CD4-positive, alpha-beta T cell treated with Interleukin-12 subunit alpha and Interleukin-12 subunit beta, for 1 hour (primary cell): ENCODE measurements at places on chromosomes 2 and 18.

GRCh38 chr18:9810299-9810698, 75.5 kb upstream of the TXNDC2 start:
- DNase-seq: no peak

GRCh38 chr2:127630096-127630863, 15.7 kb upstream of the GPR17 start:
- DNase-seq: no peak

DNA sequence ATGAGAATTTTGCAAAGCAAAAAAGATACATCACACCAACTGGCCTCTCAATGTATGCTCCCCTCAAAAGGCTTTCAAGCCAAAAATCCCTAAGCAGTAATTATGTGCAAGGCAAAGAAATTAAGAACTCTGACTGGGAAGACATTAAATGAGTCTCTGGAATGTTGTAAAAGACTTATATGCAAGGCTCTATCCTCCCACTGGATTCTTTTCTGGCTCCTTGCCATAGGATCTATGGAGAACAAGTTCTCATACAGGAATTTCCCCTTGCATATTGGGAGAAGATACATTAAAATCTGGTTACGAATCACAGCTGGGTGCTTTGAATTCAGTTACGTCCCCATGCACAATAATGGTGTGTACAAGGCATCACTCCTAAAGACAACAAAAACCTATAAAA, 73.4 kb upstream of the ATL2 start:
- DNase-seq: no peak

GRCh38 chr18:57803103-57803969, at the start of gene ATP8B1:
Gene ATP8B1, minus strand, starts transcription at chr18:57803315. Its CDS starts 71,508 bp downstream, at chr18:57731807.
- DNase-seq: no peak

DNA sequence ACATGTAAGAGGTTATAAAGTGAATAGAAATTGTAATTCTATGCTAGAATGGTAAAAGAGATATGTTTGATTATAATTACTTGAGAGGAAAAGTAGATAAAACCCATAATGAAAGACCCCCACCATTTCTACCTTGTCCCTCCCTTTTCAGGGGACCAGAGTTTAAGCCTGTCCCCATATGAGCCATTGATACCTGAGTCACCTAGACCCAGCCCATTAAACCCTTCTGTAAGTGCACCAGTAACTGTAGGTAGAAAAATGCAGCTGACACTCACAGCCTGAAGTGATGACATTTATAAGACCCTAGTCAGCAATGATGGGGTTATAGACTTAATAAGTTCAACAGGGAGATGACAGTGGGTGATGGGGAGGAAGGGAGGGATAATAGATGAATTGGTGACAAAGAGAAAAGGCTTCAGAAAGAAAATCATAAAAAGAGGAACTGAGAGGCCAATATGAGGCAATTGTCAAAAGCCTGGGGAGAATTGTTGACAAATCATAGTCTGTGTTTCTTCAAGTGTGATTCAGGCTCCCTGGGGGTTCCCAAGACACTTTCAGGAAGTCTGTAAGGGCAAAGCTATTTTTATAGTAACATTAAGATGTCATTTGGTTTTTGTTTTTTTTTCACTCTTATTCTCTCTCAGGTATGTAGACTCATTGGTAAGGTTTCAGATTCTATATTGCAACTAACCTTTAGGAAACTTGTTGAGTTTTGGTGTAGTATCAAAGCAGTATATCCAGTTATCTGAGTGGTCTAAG, 544.2 kb downstream of the SATB2 start:
- DNase-seq: no peak

DNA sequence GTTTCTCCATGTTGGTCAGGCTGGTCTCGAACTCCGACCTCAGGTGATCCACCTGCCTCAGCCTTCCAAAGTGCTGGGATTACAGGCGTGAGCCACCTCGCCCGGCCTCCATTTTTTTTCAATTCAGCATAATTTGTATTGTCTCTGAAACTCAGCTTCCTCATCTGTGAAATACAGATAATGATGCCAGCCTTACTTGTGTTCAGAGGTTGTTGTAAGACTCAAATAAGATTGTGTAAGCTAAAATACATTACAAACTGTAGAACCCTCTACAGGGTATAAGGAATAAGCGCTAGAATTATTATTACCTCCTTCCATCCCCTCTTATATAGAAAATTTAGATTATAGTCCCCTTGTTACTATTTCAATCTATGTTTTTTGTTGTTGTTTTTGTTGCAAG, 24.8 kb upstream of the STARD7 start:
- DNase-seq: no peak

DNA sequence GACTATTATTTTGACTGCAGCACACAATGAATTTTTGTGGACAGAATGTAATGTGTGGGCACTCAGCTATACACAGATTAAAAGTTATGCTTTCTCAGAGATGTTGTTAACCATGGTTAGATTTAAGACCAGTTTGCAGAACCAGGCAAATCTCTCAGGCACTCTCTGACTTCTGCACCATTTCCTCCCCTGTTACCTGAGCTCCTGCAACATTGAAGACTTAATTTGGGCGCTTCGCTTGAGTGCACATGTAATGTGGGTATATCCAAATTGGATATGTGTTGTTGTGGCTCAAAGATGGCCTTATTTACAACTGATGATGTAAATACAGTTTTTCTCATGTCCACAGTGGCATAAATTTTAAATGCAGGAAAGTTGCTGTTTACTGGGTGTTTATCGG, 469.4 kb downstream of the PTPRM start:
- no peak for DNase-seq

GRCh38 chr18:23307567-23308295, 145.4 kb upstream of the RIOK3 start:
- DNase-seq: peak; percentile 6

DNA sequence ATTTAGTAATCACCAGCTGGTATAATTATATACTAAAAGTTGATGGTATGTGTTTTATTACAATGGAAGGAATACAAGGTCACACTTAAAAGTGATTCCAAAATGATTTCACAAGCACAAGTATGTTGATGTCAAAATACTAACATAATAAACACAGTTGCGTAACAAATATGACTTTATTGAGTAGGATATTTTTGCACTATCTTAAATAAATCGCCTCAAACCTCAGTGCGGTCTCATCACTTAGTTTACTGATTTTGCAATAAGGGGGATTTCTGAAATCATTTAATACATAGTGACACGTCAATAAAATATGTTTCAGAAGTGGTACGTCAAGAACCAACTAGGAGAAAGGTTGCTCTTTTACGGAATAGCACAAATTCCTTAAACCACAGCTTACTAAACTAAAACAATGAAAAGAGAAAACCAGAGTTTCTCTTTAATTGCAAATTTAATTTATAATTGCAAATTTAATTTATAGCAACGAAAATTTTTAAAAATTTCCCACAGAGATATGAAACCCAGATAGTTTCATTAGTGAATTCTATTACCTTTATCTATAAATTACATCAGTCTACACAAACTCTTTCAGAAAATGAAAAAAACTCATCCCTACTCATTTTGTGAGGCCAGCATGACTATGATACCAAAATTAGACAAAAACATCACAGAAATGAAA, 304.0 kb upstream of the REG3G start:
- DNase-seq: no peak

DNA sequence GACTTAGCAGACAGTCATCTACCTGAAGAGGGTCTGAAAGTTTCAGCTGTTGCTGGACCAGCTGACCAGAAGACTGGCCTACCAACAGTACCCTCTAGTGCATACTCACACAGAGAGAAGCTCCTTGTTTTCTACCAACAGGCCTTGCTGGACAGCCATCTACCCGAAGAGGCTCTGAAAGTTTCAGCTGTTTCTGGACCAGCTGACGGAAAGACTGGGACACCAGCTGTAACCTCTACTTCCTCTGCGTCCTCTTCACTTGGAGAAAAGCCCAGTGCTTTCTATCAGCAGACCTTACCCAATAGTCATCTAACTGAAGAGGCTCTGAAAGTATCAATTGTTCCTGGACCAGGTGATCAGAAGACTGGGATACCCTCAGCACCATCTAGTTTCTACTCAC, 63.2 kb downstream of the ALMS1 start:
- no peak for DNase-seq

DNA sequence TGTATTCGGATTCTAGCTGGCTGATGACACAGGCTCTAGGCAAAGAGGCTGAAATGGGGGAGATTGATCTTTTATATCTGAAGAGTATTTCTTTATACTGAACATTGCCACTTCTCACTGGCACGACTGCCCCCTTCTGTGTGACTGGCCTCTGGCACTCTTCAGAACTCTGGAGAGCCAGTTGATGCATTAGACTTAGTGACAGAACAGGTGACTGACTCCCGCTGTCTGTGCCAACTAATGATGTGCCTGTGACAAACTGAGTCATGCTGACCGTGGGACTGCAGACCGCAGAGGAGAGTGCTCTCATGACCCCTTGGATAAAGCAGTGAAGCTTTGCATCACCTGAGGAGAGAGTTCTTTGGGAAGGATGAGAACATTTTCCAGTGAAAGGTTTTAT, 14.4 kb downstream of the MGAT5 start:
- no peak for DNase-seq

DNA sequence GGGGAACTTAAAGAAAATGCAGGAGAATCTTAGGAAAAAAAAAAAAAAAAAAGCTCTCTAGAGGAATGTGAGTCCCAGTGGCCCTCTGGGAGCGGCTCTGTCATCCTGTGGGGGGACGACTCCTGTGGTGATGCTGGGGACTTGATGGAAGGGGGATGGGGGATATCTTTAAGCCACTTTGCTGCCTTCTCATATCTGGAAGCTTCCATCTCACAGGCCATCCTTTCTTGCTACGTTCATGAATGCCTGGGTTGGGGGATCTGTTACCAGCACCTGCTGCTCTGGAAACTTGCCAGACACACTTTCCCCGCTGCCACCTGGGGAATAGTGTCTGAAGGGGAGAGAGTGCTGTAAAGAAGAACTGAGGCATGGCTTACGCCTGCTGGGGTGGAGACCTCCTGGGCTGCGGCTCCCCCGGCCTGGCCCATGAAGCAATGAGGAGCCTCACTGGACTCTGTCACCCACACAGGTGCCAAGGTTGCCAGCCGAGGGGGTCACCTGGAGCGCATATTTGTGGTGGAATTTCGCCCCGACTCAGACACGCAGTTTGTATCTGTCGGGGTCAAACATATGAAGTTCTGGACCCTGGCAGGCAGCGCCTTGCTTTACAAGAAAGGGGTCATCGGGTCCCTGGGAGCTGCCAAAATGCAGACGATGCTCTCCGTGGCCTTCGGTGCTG, 92.8 kb downstream of the RTN4 start:
- DNase-seq: no peak

- no peak for DNase-seq
Measured at GRCh38 chr2:15968280-15969178, 28.2 kb downstream of the MYCN start.

DNA sequence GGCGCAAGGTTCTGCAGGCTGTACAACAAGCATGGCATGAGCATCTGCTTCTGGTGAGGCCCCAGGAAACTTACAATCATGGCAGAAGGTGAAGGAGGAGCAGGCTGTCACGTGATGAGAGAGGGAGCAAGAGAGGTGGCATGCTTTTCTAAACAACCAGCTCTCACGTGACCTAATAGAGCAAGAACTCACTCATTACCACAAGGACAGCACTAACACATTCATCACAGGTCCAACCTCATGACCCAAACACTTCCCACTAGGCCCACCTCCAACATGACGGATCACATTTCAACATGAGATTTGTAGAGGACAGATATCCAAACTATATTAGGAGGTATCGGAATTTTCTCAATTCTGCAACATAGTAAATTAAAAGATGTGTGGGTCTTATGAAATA, 108.8 kb upstream of the DLX2 start:
- no peak for DNase-seq

- DNase-seq: peak; percentile 96
Measured at GRCh38 chr2:73736855-73737779, at the start of gene TPRKB. Gene TPRKB, minus strand, starts transcription at chr2:73737345. Its CDS starts 2,776 bp downstream, at chr2:73734569.

GRCh38 chr2:206488623-206489022, 45.3 kb downstream of the ADAM23 start:
- no peak for DNase-seq

- no peak for DNase-seq
Measured at GRCh38 chr2:15555760-15556193, 5.4 kb downstream of the NBAS start.
